H4 (cell line): ENCODE measurements at places on chromosomes 6 and 20. TPM values are rescaled to one million over a fixed set of nuclear protein-coding genes. Genes with fewer than 3 reads are reported as not detected.

IRF4 gene
- not detected in 2 replicates for total RNA-seq

ID4 gene
- 4.3 and 5.5 TPM in 2 replicates for total RNA-seq

UNC5CL gene
- 0.25 and 0.27 TPM in 2 replicates for total RNA-seq

GATA5 gene
- 0.10 and 0.41 TPM in 2 replicates for total RNA-seq
